ENCODE measurements at places on chromosomes 3 and 15.

- no peak for DNase-seq
Observed at GRCh38 chr3:133915685-133916658, 20.3 kb upstream of the RAB6B start.

GRCh38 chr15:24772686-24773373 lies 97.3 kb downstream of the NPAP1 start:
- DNase-seq = peak; percentile 87

- no peak for DNase-seq
Observed at GRCh38 chr15:67505675-67506572, 15.0 kb upstream of the C15orf61 start.

DNA sequence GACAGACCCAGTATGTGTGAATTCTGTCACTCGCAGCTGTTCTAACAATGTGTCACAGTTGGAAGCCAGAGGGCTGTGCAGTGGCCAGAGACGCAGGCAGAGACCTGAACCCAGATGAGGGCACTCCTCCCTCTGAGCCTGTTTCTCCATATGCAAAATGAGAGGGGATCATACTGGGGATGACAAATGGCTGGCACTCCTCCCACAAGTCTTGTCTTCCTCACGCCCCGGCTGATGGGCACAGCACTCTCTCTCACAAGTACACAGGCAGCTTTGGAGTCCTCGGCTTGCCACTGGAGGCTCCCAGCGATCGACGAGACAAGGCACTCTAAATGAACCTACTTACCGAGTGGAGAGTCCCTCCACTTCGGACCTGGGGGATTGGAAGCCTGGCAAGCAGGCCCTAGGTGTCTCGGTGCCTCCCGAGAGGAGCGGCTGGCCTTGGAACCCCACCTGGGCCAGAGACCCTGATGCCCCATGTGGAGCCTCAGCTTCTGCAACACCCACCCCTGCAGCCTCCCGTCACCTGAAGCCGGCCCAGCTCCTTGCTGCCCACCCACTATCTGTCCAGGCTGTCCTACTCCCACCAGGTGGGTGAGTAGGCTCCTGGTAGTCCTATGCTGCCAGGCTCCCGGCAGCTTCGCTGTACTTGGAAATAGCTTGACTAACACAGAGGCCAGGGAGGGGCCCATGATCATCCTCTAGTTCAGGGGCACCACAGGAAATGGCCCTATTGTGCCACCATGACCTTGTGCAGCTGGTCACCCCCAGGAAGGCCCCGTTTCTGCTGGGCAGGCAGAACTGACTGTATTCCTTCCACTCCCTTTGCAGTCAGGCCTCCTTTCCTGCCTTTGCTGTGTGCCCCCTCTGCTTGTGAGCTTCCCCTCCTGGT lies 65.0 kb upstream of the IQSEC1 start:
- no peak for DNase-seq

- DNase-seq = no peak
Observed at GRCh38 chr15:51561271-51561670, 61.3 kb downstream of the DMXL2 start.

GRCh38 chr15:67185621-67186225 lies 68.7 kb downstream of the AAGAB start:
- DNase-seq = peak; percentile 74

GRCh38 chr15:81752546-81752942 lies 293.3 kb downstream of the MEX3B start:
- DNase-seq = no peak

Measured in astrocyte of the spinal cord (primary cell).